ENCODE measurements at places on chromosomes 4 and X.

DNA sequence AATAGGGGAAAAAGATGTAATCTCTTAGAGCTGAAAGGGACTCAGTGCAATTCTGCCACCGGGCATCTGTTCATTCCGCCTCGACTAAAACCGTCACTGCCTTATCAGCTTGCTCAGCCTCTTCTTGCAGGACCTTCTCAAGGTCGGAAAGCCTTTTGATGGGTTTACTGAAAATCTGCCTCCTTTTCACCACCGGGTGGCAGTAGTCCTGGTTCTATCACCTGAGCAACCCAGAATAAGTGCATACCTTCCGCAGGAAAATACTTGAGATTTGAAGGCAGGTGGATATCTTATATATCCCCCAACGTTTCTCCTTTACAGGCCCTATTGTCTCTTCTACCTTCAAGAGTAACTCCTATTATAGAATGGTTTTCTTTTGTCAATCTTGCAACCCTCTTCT, 103.4 kb upstream of the PAK3 start:
- DNase-seq, result peak; percentile 1

DNA sequence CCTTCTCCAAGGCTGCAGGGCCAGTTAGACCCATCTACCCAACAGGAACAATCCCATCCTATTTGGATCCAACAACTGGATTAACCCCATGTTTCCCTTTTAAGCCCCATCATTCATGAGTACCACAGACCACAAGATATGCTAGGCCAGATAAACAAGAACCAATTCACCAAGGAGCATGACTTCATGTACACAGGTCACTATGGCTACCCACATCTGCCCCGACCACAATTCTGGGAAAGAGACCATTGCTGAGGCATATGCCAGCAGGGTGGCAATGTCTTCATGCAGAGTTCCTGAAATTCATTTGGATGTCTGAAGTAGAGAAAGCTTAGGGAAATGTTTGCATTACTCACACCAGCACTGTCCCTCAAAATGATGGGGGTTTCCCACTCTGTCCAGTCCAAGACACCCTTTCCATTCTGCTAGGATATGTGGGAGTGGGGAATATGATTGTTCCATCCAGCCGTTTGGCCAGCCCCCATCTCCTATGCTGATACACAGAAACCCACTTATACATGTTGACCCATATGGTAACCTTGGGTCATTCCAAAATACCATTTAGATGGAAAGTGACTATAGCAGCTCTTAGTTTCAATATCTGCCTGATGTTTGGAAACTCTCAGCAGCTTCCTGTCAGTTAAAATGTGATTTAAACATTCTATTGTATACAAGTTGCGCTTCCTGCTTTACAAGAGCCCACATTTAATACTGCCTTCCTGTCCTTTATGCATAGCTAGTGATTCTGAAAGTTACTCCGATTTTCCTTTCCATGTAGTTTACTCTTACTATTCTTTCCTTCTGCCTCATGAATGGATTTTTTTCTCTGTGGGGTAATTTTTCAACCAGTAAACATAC, 129.0 kb downstream of the AMMECR1 start:
- DNase-seq, result no peak

GRCh38 chr4:4605849-4606248, 64.0 kb upstream of the STX18 start:
- no peak for DNase-seq

DNA sequence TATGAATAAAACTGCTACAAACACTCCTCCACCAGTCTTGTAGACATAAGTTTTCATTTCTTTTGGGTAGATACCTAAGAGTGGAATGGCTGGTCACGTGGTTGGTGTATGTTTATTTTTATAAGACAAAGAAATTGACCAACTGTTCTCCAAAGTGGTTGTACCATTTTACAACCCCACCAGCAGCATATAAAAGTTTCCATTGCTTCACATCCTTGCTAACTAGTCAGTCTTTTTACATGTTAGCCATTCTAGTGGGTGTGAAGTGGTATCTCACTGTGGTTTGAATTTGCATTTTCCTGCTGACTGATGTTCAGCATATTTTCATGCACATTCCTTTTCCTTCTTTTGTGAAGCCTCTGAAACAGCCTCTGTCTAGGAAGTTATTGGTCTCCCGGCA, 76.2 kb upstream of the ADGRG2 start:
- no peak for DNase-seq

- DNase-seq, result no peak
These were observed 89.5 kb downstream of the ELOVL6 start for GRCh38 chr4:110108960-110109359.

DNA sequence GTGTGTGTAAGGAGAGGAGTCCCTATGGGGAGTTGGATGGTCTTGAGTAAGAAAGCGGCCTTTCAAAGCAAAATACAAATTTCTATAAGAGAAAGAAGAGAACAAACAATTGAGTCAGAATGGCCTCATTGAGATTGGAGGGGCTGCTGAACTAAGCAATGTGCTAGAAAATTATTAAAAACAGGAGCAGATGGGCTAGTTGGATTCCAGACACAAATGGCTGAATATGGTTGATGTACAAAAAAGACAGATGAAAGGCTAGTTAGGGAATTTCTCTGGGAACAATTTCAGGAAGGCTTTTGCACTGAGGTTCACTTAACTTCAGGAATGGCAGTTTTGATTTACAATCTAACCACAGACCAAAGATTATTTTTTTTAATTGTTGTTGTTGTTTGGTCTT, 1806.8 kb upstream of the TENM3 start:
- no peak for DNase-seq
